Calu3 (cell line): ENCODE measurements at places on chromosomes 13 and 19.

DNA sequence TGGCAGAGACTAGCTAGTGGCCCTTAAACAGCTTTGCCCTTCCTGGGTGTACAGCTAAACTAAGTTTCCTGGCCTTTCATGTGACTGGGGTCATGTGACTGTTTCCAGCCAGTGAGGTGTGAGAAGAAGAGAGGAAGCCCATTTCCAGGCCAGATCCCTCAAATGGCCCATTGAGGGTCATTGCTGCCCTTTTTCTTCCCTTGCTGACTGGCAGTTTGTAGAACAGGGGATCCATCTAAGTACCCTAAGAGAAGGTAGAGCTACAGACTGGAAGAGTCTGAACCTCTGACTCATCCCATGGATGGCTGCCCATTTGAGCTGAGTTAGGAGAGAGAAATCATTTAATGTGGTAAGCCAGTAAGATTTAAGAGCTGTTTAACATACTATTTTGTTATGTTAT, 2.8 kb downstream of the SWSAP1 start:
- DNase-seq, result no peak

DNA sequence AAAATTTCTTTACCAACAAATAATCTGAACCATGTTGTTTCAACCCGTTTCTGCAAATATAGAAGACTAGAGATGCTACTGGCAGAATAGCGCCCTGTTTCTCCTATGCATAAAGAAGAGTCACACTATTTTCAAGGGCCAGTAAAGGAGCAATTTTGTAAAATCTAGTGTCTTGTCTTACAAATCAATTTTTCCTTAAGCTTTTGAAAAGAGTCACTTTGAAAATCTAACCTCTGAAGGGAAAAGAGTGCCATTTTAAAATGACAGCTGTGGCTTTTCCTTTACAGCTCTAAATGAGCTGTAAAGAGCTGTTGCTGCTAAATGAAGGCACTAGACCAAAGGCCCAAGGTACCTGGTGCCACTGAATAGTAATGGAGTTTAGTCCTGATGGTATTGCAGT, 16.9 kb upstream of the GTF2F2 start:
- DNase-seq, result no peak

GRCh38 chr13:110499621-110500281, 61.8 kb downstream of the RAB20 start:
- no peak for DNase-seq

DNA sequence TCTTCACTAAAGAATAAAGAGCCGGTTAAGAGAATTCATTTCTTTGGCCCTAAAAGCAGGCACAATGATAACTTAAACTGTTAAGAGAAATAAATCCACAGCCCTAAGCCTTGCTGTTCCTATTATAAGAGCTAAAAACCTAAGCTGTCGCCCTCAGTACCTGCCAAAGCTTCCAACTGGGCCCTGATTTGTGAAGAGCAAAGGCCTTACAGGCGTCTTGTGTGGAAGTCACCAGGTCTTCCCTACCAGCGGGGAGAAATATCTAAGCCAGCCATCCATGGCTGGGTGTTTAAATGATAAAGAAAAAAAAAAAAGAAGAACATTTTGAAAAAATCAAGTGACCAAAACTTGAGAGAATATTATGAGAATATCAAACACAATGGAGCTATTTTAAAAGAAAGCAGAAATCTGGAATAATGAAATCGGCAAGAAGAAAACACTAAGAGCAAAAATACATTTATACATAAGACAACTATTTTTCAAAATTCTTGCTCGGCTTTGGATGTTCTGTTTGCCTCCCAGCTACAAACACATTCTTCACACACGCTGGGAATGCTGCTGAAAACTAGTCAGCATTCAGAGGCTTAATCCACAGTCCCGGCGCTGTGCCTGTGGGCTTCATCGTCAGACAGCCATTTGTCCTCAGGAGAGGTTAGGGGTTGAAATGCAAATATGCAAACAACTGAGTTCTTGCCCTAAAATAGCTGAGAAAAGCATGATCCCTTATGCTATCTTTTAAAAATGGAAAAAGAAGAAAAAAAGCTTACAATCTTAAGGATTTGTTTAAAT, 89.8 kb upstream of the LSM14A start:
- DNase-seq, result no peak

GRCh38 chr19:35618857-35619256, 6.3 kb downstream of the HAUS5 start:
- DNase-seq, result no peak

- DNase-seq, result no peak
Measured at GRCh38 chr19:29285878-29286277, 72.9 kb upstream of the UQCRFS1 start.

- no peak for DNase-seq
Measured at GRCh38 chr13:110265682-110266430, 41.1 kb downstream of the COL4A1 start.

DNA sequence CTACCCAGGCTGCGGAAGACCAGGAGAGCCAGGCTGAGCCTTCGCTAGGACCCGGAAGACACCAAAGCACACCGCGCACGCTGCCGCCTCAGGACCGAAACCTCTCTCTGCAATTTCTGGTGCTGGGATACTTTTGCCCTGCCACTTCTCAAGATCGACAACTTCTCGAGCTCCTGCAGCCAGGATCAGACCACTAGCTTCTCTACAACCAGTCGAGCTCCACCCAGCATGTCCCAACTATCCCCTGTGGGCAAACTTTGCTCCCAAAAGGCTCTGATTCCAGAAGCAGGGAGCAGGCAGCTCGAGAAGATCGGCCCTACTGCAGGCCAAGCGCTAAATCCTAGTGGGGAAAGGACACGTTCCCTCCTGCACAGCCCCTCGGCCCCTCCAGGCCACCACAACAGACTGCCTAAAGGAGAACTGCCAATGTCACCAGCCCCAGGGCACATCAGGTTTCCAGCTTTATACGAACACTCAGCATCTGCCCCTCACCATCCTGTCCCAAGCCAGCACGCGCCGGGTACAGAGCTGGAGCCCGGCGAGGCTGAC, 979 bp downstream of the AKAP8 start:
- peak; percentile 20 for DNase-seq

DNA sequence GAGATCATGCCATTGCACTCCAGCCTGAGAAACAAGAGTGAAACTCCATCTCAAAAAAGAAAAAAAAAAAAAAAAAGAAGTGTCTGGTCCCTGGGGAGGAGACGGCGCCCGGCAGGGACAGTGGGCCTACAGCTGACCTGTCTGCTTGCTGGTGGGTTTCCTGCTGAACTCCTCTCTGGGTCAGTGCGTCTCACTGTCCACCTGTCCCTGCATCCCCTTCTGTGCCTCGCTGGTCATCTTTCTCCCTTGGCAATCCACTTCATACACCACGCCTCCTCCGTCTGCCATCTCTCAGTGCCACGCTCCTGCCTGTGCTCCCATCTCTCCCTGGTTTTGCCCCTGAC, 63.4 kb downstream of the ACSBG2 start:
- no peak for DNase-seq

DNA sequence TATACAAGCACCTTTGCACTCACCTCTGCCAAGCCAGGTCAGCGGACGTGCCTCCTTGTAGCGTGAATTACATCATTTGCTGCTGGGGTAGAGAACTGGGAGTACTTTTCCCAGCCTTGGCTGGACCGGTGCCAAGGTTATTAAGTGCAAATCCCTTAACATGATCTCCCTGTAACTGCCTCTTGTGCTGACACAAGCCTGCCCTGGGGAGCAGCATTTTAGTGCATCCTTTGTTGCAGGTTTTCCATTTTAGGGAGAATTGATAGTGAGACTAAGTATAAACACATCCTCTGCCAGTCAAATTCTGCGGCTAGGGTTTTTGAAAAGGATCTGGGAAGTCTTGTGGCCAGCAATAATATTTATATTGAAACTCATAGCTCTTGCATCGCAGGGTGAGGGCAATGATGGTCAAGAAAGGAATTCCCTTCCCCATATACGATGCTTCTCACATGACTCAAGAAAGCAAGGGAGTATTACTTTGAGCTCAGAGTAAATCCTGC, 32.7 kb upstream of the DCLK1 start:
- no peak for DNase-seq

- DNase-seq, result peak; percentile 58
Measured at GRCh38 chr19:13260883-13261653, 110.9 kb downstream of the IER2 start.

GRCh38 chr19:34171539-34171876, 796 bp upstream of the LSM14A start:
- DNase-seq, result no peak

DNA sequence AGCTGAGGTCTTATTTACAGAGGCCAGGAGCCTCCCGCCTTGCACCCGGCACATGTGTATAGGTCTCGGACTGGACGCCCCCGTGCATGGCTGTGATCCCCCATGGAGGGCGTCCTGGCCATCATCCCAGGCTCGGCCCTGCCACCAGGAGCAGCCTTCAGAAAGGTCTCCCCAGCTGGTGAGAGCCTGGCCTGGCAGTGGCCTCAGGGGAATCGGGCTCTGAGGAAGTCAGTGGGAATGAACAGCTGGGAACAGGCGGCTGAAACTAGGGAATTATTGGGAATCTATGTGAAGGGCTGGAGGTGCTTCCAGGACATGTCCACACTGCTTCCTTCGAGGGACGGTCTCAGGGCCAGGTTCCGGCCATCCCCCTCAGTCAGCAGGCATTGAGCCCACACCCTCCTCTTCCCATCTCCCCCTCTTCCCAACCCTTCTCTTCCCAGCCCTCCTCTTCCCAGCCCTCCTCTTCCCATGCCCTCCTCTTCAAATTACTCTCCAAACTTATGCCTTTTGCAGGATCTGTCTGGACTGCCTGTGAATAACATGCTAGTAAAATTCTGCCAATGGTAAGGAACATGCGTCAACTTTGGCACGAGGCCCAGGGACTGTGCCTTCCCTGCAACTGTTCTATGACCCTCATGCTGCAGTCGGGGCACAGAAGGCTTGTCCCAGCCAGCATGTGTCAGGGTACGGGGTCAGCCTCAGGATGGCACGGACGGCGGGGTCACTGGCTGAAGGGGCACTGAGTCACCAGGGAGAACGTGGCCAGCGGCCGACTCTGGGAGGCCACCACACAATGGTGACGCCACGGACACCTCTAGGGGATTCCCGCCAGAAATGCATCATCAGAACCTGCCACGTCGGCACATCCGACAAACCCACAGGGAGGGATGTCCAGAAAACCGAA, 24.2 kb upstream of the C13orf46 start:
- DNase-seq, result no peak

GRCh38 chr13:29901710-29902631, 51.6 kb upstream of the UBL3 start:
- peak; percentile 49 for DNase-seq

DNA sequence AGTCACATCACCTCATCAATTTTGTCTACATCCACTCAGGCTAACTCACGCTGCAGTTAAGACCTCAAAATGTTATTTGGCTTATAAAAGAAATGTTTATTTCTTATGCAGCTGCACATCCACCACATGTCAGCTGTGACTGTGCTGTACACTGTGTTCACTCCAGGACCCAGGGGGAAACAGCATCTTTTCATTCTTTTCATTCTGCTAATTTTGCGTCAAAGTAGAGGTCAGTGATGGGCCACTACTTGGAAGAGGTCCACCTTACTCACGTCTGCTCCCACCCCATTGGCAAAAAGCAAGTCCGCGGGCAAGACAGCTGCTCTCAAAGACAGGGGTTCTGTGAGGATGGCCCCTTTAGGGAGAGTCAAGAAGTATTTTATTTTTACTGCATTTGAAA, 4.5 kb upstream of the DCT start:
- DNase-seq, result no peak

GRCh38 chr19:57363688-57364181, 384 bp downstream of the TRAPPC2B start:
- peak; percentile 12 for DNase-seq

DNA sequence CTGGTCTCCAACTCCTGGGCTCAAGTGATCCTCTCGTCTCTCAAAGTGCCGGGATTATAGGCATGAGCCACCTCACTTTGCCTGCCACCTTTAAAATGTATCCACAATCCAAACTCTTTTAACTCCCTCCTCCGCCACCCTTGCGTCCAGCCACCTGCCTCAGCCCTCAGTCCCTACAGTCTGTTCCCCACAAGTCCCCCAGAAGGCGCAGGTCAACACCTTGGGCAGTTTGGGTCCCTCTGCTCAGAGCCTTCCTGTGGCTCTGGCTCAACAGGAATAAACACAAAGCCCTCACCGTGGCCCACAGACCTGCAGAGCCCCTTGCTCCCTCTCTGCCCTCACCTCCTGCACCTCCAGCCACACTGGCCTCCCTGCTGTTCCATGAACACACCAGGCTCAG, 7.5 kb upstream of the EMC10 start:
- no peak for DNase-seq

DNA sequence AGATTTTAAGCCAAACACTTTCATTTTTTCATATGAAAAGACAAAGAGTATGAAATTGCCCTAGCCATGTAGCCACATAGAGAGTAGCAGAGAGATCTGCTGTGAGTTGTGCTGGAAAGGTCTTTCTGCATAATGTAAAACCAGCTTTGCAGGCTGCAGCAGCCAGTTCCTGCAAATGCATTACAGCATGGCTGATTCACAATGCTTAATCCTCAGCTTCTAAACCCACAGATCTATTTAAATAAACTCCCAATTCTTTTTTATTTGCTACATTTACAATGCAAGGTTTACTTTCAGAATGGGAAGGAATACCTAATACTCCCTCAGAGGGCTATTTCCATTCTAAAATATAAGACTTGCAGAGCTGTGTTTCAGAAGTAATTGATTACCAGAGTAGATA, 185.6 kb upstream of the STARD13 start:
- DNase-seq, result no peak

DNA sequence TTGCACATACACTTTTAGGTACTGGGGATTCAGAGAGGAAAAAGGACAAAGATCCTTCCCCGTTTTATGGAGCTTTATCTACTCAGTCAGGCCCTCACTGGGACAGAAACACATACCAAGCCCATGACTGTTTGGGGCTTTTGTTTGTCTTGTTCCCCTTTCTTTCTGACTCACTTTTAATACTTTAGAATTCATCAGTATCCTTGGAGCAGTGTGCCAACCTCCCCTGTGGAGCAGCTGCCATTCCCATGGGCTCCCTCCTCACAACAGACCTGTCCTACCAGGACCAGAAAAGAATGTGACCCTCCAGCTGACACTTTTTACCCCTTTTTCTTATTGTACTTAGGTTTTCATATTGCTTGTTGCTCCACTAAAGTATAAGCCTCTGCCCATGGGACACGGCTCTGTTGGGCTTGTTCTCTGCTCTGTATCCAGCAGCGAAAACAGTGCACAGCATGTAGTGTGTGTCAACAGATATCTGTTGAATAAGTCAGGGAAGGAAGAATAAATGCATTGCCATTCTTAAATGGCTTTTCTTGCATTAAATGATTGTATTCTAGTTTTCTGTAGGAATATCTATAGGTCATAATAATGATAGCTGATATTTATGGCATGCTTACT, 431.1 kb downstream of the EFNB2 start:
- DNase-seq, result peak; percentile 6

DNA sequence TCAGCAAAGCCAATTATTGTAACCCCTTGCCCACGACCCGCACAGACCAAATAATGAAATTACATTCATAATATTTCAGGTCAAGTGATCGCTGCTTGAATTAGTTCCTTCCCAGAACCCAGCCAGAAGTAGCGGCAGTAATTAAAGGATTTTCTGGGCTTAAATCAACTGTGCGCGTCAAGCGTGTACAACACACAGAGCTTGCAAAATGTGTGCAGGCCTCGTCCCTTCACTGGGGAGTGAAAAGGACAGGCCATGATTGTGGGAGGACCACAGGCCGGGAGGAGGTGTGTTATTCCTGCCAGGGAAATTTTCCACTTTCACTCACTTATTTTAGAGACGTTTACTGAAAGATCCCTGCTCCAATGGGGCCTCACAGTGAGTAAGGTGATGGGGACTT, 84.9 kb downstream of the CHST8 start:
- no peak for DNase-seq
